ENCODE measurements at places on chromosomes 12 and 14.

GRCh38 chr14:98798099-98798498 is 473.9 kb downstream of the BCL11B start:
- no peak for DNase-seq

GRCh38 chr14:50521912-50522341 is 10.4 kb downstream of the MAP4K5 start:
- no peak for DNase-seq

- no peak for DNase-seq
Measured at GRCh38 chr12:1517007-1517406, 77.4 kb downstream of the FBXL14 start.

GRCh38 chr14:44606576-44606975 is 99.5 kb upstream of the FSCB start:
- DNase-seq = no peak

- DNase-seq = peak; percentile 73
Measured at GRCh38 chr14:76710056-76711010, 50.9 kb upstream of the VASH1 start.

GRCh38 chr12:12537421-12537820 is 25.2 kb downstream of the DUSP16 start:
- DNase-seq = no peak

DNA sequence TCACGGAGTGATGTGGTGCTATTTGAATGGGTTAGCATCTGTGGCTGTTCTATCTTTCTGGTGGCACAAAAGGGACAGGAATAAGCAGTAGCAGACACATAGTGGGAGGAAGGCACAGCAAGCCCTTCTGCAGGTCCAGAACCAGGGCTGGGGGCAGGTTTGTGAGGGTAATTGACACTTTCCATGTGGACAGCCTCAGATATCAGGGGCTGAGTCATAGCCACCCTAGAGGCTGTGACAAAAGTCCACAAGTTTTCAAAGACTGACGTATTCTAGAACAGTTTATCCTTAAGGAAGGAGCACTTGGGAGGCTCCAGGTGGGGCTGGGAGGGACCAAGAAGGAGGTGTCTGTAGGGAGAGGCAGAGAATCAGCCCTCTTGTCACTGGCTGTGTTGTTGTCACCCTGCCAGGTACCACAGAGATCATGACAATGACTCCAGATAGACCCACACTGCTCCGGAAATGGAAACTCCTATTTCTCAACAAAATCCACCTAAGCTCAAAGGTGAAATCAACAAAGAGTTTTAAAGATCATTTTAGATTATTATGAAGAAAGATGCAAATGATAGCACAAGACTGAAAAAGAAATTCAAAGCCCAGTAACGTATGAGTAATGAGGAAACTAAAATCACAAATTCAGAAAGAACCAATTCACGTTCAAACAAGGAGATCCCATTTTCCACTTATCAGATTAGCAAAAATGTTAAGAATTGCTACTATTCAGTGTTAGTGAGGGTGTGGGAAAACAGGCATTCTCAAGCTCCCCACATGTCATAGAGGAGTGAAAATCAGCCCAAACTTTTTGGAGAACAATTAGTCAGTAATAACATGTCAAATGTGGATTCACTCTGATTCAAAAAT is 48.3 kb downstream of the NFKBIA start:
- DNase-seq = no peak

- peak; percentile 98 for DNase-seq
Measured at GRCh38 chr14:73741386-73741875, 27.2 kb upstream of the PNMA1 start.

- DNase-seq = no peak
Measured at GRCh38 chr12:25087596-25087995, 107.4 kb downstream of the DNAI7 start.

DNA sequence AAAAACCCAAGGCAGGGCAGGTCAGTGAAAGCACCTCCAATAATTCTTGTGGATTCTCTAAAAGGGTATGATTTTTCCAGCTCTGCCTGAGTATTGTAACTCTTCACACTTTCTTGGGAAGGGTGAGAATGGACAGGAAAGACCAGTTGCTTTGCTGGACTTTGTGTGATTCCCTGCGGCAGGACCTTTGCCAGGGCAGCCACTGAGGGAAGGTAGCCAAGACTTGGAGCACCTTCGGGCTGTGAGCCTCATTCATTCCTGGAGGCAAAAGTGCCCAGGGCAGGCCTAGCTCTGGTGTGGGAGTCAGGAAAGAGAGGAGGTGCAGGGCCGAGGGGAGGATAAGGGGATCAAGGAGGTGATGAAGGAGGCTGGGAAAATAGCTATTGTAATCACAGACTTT is 80.2 kb downstream of the VCPKMT start:
- DNase-seq = no peak

DNA sequence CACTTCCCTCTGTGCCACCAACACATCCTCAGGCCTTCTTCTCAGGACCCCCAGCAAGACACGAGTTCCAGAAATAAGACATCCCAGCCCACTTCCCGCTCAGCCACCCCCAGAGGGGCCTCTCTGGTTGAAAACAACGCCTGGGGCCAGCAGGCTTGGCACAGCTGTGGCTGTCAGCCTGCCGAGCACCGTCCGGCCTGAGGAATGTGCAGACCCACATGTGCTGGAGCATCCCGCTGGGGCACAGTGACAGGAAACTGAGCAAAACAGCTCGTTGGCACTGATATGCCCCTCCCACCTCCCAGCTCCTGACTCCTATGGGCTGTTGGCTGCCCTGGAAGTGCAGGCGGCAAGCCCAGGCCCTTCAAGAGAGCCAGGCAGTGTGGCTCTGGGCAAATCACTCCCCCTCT is 1.4 kb downstream of the SYNE3 start:
- peak; percentile 32 for DNase-seq

DNA sequence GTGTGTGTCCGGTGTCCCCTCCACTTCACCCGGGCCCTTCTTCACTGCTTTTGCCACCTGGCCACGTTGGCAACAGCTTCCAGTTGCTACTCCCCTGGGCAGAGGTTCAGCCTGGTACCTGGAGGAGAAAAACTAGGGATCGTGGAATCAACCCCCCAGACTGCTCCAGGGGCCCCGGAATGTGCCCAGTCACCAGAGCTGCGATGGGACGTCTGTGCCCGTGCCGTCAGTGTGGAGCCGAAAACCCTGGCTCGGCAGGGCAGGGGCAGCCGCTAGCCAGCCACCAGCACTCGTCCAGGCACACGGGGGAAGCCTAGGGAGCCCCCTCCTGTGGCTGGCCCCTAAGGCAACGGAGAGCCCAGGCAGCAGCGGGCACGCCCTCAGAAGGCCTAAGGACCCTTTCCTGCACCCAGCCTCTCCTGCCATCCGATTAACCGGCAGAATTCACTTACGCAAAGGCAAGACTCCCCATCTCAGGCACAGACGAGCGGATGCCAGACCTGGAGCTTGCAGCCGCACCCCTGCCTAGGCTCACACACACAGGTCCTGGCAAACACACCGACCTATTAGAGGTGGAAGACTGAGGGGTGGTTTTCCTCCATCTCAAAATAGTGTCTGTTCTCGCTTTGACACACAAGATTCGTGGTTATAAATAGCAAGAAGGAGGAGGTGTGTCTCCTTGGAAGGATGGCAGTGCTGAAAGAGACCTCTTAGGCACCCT is 62.6 kb downstream of the FBXL14 start:
- no peak for DNase-seq

GRCh38 chr12:108827941-108828340 is 29.4 kb downstream of the SSH1 start:
- DNase-seq = no peak

DNA sequence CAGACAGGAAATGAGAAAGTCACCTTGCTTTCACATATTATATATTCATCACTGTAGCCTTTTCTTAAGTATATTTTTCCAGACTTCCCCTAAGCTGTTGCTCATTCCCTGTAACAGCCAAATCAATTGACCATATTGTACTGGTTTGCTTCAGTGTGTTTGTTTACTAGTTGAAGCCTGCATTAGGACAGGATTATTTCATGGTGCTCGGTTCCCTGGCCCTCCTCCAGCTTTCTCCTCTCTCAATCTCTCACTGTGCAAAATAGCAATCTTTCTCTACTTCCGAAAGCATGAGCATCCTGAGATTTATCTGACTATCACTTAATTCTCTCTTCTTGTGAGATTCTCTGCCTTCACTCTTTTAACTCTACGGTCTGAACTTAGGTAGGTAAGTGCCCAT is 2.4 kb downstream of the SLC35F4 start:
- no peak for DNase-seq

DNA sequence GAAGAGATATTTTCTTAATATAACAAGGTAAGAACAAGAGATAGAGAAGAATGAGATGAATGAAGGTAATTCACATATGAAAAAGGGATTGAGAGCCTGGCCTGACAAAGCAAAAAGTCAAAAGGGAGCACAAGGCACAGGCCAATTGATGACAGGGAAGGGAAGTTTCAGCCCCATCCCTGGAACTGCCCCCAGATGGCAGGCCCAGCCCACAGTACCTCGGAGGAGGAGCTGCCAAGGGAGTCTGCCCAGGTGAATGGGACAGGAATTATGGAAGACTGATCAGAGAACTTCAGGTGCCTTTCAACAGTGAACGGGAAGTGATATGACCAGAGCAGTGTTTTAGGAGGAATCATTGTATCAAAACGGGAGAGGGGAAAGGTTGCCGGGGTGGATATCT is 15.7 kb downstream of the SNRPF start:
- DNase-seq = no peak

DNA sequence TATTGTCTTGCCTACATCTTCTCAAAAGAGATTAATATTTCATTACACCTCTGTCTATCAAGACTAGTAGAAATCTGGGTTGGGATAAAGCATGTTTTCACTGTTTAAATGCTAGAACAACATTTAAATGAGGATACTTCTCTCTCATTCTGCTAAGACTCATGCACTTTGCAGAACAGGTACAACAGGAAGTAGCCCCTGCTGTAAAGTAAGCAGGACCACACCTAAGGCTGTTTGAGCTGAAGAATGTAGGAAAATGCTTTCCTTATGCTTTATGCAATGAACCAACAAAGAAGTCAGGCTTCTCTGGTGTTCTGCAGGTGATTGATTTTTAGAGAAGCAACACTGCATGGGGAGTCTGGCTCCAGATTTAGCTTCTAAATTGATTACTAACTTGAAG is 89.4 kb downstream of the PAX9 start:
- no peak for DNase-seq

GRCh38 chr14:20799456-20799891 is 3.2 kb downstream of the RNASE1 start:
- DNase-seq = peak; percentile 97

DNA sequence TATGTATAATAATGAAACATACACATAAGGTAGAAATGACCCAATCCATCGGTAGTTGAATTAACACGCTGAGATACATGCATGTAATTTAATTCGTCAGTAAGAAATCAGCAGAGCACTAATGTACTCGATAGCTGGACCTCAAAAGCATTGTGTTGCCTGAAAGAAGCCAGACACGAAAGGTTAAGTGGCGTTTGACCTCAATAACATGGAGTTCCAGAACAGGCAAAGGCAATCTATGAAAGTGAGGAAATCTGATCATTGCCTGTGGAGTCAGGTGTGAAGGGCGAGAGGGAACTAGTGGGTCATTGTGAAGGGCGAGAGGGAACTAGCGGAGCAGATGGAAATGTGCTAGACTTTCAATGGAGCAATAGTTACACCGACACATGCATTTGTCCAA is 970.4 kb upstream of the TMEM132C start:
- DNase-seq = no peak

DNA sequence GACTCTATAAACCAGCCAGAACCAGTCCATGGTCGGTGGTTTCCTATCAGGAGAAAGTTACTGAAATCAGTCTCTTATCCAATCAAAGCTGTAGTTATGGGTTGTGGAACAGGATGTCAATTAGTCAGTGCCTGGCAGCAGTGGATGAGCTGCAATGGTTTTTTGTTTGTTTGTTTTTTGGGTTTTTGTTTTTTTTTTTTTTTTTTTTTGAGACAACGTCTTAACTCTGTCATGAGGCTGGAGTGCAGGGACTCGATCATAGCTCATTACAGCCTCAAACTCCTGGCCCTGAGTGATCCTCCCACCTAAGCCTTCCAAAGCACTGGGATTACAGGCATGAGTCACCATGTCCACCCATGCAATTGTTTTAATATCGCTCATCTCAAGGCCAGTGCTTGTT is 113.3 kb upstream of the CAND1 start:
- DNase-seq = no peak

- DNase-seq = peak; percentile 5
Measured at GRCh38 chr12:126807312-126807865, 1459.6 kb upstream of the TMEM132C start.

GRCh38 chr12:97899956-97900355 is 437.4 kb downstream of the RMST start:
- DNase-seq = no peak

- DNase-seq = no peak
Measured at GRCh38 chr12:33514893-33515292, 75.3 kb upstream of the SYT10 start.

GRCh38 chr14:89451229-89451628 is 34.2 kb upstream of the FOXN3 start:
- no peak for DNase-seq

GRCh38 chr12:96493106-96493505 is 3.7 kb downstream of the CFAP54 start:
- no peak for DNase-seq

GRCh38 chr12:43550831-43551271 is 1.2 kb downstream of the ADAMTS20 start:
- DNase-seq = no peak

GRCh38 chr14:68188174-68188573 is 368.6 kb downstream of the RAD51B start:
- no peak for DNase-seq

- no peak for DNase-seq
Measured at GRCh38 chr12:23093488-23093887, 468.5 kb downstream of the ETNK1 start.

DNA sequence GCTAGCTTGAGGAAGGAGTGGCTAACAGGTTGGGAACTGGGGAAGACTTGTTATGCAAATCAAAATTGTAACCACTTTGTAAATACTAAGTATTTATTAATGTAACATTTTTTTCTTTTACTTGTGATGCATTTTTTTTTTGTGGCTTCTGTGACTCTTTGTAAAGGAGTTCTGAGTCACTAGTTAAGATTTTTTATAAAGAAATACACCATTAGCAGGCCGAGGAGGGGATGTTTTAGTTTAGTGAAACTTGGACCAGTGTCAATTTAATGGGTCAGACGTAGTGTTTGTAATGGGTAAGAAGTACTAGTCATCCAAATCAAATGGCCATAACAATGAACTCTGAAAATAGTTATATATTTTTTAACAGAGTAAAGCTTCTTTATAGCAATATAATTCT is 43.1 kb downstream of the AKAP6 start:
- DNase-seq = no peak

Data from hematopoietic multipotent progenitor cell treated with erythropoietin and hydrocortisone succinate and interleukin-3 and kit ligand, for 8 days (in vitro differentiated cells).